OCI-LY7 (cell line): ENCODE measurements at places on chromosomes 1 and 21. TPM values are rescaled to one million over a fixed set of nuclear protein-coding genes. Genes with fewer than 3 reads are reported as not detected.

The GPR153 gene
- not detected in 2 replicates for total RNA-seq

The SELL gene
- total RNA-seq, result 1.5 and 2.2 TPM in 2 replicates

The MUTYH gene
- 69.7 and 70.1 TPM in 2 replicates for total RNA-seq

The RHD gene
- not detected in 2 replicates for total RNA-seq

The MYBPH gene
- total RNA-seq, result not detected in 2 replicates

The TRIM58 gene
- total RNA-seq, result not detected in 2 replicates

The KCNT2 gene
- not detected in 2 replicates for total RNA-seq

The LDLRAP1 gene
- total RNA-seq, result 30.3 and 36.2 TPM in 2 replicates

The SAMSN1 gene
- total RNA-seq, result 2.8 and 4.1 TPM in 2 replicates

The TMEM52 gene
- total RNA-seq, result 2.5 and 2.7 TPM in 2 replicates
